ENCODE measurements at places on chromosomes 1 and 21.

GRCh38 chr1:147504801-147505311 is 36.4 kb upstream of the BCL9 start:
- DNase-seq: no peak

DNA sequence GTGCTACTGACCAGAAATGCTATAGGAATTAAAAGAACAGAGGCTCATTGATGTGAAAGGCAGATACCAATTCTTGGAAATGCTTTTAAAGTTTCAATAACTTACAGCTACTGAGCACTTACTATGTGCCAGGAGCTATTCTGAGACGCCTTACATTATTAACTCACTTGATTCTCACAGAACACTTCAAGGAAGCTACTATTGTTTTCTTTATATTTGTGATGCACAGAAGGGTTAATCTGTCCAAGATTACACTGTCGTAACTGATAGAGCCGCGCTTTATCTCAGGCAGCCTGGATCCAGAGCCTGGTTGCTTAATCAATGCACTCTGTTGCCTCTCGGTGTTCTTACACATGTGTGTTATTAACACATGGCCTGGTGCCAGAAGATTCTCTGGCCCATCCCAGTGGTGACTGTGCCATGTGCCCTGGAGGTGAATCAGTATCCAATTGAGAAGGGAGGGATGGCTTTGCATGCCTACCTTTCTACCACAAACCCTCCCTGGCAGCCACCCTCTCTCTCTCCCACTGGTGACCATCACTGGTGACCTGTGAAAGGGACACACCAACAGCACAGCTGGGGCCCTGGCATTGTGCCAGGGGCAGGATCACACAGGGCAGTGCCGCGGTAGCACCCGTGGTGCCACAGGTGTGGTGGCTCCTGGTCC is 8.8 kb downstream of the FMO1 start:
- no peak for DNase-seq

DNA sequence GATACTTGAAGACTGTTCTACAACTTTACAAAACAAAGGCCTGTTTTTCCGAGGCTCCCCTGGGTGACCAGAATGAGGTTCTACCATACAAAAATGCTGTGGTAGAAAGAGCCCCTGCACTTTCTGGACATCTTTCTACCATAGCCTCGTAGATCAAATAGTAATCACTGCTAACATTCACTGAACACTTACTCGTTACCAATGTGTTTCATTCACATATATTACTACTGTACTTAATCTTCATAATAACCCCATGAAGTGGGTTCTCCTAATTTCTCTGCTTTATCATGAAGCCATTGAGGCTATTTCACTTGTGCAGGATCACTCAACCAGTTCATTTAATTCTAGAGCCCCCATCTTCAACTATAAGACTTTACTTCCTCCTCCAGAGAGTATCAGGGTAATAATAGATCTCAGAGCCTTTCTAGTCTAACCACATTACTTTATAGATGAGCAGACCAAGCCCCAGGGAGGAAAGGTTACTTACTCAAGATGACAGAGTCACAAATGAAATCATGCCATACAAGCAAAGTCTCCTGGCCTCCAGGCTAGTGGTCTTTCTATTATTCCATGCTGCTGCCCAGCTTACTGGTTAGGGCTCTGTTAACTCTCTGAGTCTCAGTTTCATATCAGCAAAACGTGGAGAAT is 46.7 kb upstream of the OSBPL9 start:
- no peak for DNase-seq

DNA sequence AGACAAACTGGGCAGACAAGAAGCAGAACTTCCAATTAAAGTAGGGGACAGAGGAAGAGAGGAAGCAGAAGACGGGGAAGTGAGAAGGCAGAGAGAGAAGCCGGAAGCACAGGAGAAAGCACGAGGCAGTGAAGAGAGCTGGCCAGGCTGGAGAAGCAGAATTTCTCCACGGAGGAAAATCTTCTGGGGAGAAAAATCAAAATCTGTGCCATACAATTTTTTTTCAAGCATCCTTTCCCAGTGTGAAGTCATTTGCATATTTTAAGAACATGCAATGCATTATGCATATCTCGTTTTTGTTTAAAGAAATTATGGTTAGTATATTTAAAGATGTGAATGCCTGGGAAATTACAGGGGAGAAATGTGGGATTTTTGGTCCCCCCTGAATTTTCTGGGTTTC is 7.3 kb upstream of the CAMK2N1 start:
- no peak for DNase-seq
